ENCODE measurements at places on chromosomes 4 and X.

- DNase-seq: no peak
Observed at GRCh38 chr4:136939781-136940180, 592.5 kb downstream of the PCDH18 start.

DNA sequence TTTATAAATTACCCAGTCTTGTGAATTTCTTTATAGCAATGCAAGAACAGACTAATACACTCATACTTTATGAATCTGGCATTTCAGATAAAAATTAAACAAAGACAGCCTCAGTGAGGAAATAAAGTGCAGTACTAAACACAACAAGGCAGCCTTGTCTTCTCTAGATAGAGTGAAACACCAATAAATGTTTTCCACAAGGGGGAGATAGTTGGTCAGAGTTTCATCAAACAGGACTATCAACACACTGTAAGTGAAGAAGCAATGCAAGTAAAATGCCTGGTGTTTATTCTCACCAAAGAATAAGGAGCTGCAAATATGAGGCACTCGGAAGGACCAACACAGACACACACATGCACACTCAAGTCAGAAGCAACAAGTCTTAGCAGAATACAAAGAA lies 62.8 kb downstream of the FAM9B start:
- peak; percentile 8 for DNase-seq

DNA sequence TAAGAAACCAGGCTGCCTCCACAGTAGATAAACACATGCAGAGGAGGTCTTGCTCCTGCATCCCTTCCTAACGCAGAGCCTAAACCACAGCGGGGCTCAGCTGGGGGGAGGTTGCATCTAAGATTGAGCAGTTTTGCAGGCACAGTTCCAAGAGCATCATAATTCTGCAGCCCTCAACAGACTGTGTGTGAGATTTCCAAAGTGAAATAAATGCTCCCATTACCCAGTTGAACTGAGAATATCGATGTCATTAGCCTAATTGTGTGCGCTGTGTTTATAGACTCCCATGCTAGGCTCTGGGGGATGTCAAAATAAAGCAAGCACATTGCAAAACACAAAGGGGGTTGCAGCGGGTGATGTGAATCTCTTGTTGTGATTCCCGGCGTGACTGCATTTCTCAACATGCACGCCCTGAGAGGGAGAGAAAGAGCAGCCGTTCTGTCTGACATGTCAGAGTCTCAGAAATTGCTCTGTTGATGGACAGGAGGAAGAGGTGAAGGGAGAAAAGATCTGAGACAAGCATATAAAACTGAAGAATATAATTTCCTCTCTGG lies 150.0 kb upstream of the PSAPL1 start:
- no peak for DNase-seq

DNA sequence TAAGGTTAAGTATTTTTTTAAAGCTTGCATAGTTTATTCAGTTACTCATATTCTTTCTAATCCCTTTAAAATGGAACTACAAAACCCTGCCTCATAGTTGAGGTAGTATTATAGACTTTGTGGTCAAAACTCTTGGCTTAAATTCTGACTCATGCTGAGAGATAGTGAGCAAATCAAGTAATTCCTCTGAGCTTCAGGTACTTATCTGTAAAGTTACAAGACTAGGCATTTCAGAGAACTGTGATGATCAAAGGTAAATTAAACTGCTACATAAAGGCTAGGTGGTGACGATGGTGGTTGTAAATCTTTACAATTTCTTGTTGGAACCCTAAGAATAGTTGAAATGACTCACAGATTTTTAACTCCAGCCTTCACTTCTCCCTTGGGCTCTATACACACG lies 3.2 kb upstream of the CLOCK start:
- DNase-seq: no peak

GRCh38 chr4:83326546-83326945 lies 8.1 kb downstream of the HPSE start:
- no peak for DNase-seq

DNA sequence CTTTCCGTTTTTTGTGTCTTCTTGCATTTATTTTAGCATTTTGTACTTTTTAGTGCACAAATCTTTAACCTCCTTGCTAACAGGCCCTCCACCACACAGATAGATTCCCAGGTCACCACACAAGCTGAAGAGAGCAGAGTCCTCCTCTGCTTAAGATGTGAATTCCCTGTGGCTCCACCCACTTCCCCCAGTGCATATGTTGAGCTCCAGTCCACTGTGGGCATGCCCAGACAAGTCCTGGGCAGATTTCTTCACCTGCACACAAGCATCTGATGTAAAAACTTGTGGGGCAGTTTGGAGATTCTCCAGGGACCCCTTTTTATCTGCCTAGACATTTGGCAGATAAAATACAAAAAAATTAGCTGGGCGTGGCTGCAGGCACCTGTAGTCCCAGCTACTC lies 19.8 kb upstream of the PASD1 start:
- DNase-seq: peak; percentile 5

- no peak for DNase-seq
Observed at GRCh38 chrX:45771114-45771513, 570.4 kb upstream of the DIPK2B start.

DNA sequence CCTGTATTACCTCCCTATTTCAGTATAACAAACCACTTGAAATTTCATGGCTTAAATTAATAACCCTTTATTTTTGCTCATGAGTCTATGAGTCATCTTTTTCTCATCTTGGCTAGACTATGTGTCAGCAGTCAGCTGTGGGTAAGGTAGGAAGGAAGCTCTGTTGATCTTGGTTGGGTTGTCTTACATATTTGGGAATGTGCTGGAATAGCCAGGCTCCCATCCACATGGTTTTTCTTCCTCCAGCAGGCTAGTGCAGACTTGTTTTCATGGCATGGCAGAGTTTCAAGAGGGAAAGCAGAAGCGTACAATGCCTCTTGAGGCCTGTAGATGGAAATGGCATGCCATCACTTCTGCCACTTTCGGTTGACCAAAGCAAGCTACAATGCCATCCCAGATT lies 89.7 kb downstream of the LINC00632 start:
- no peak for DNase-seq

- no peak for DNase-seq
Observed at GRCh38 chrX:107686792-107687191, 58.5 kb downstream of the PRPS1 start.

DNA sequence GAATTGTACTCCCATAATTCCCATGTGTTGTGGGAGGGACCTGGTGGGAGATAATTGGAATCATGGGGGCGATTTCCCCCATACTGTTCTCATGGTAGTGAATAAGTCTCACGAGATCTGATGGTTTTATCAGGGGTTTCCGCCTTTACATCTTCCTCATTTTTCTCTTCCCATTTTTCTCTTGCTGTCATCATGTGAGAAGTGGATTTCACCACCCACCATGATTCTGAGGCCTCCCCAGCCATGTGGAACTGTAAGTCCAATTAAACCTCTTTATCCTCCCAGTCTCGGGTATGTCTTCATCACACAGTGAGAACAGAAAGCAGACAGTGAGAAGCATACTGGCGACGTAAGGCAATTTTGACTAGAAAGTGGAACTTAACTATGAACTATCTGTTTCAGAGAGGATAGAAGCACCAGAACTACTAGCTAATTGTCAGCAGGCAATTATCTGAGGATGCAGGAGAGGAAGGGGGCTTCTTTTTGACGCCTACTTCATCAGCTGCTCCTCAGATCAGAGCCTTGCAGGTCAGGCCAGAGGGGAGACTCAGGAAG lies 8.5 kb upstream of the GPR50 start:
- no peak for DNase-seq

DNA sequence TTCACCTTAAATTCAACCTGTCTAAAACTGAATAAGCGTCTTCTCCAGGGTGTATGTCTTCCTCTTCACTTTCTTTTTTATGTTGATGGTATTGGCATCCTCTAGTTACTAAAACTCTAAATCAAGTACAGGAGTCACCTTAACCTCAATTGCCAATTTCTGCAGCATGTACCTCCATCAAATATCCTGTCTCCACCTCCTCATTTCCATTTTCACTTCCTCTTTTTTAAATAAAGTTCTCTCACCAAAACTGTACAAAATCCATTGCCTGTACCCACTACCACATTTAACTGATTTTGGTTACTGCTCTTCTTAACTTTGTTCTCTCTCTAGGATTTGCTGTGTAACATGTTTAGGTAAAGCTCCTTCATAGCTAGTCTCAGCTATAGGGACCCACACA lies 9.2 kb upstream of the NPFFR2 start:
- no peak for DNase-seq

GRCh38 chr4:164508097-164508496 lies 245.8 kb upstream of the SMIM31 start:
- DNase-seq: no peak

GRCh38 chr4:5110901-5111300 lies 59.6 kb downstream of the STK32B start:
- no peak for DNase-seq

DNA sequence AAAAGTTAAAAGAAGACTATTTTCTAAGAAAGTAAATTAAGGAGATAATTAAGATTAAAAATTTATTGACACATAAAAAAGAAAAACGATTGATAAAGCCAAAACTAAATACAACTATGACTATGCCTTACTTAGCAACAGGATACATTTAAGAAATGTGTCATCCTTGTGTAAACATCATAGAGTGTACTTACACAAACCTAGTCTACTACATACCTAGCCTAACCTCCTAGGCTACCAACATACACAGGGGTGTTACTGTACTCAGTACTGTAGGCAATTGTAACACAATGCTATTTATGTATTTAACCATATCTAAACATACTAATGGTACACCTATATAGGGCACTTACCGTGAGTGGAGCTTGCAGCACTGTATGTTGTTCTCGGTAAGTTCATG lies 108.3 kb downstream of the ANXA10 start:
- no peak for DNase-seq
